ENCODE measurements at places on chromosomes 5 and 9.

DNA sequence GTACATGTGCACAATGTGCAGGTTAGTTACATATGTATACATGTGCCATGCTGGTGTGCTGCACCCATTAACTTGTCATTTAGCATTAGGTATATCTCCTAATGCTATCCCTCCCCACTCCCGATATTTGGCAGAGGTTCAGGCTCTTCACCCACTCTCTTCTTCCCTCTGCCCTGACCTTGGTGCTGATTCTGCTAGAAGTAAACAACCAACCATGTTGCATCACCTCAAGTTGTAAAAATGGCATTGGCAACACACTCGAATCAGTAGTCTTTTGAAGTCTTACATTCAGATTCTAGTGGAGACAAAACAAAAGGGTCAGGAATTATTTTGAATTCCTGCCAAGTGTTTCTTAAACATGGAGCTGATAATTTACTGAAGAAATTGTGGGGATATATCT lies 40.0 kb downstream of the PRR16 start:
- DNase-seq = no peak

- no peak for DNase-seq
Measured at GRCh38 chr5:102991802-102992201, 128.1 kb downstream of the GIN1 start.

GRCh38 chr5:87385802-87386201 lies 26.9 kb downstream of the CCNH start:
- DNase-seq = no peak

DNA sequence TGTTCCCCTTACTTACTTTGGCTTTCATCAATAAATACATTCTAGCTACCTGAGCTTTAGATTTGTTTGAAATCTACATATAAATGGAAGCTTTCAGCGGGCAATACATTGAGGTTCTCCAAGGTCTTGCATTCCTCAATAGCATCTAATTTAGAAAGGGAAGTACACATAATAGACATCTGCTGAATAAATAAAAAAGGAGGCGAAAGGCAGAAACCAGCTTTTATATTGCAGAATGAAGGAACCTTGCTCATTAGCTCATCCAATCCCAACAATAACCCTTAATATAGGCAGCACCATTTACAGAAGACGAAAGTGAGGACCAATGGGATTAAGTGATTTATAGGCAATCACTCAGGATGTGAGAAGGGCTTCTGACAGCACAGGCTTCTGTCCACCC lies 147.5 kb downstream of the MPDZ start:
- no peak for DNase-seq

DNA sequence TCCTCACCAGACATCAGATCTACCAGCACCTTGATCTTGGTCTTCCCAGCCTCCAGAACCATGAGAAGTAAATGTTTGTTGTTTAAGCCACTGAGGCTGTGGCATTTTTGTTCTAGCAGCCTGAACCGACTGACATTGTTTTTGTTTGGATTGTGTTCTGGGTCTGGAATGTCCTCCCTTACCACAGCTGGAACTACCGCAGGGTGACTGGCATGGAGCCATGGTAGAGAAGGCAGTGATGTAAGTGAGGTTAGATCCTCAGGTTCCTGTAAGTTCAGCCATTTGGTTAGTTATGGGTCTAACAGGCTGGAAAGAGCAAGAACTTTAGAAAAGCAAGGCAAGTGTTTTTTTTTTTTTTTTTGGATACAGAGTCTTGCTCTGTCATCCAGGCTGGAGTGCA lies 209.3 kb downstream of the DAB2IP start:
- no peak for DNase-seq

GRCh38 chr5:98791001-98791519 lies 17.6 kb downstream of the RGMB start:
- DNase-seq = no peak

- no peak for DNase-seq
Measured at GRCh38 chr9:12790883-12791282, 16.1 kb downstream of the LURAP1L start.

All from neural crest cell (in vitro differentiated cells).